ENCODE measurements at places on chromosomes 1 and 21. TPM values are rescaled to one million over a fixed set of nuclear protein-coding genes. Genes with fewer than 3 reads are reported as not detected.
A peak's percentile ranks its signal among the peaks of the same experiment; 100 is the strongest.

DNA sequence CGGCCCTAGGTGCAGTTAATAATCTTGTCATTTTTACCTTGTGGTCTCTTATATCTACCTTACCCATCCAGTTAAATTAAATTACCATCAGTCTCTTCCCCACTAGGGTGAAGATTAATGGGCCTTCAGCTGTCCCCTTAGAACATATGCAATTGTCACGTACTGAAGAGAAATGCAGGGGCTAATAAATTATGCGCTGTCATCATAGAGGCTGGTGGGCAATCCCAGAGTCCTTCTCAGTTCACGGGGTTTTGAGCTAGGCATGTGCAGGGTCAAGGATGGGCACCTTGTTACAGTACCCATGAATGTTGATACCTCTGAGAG lies 35.8 kb downstream of the HLX start:
- DNase-seq: no peak
- no peaks in the 10 kb centered on the region for H3K27me3 ChIP-seq
- H3K36me3 ChIP-seq: no peaks in the 10 kb centered on the region
- peaks cover 6% of the 10 kb centered on the region for H3K4me1 ChIP-seq
- no peak overlapping the region for H3K4me3 ChIP-seq

DNA sequence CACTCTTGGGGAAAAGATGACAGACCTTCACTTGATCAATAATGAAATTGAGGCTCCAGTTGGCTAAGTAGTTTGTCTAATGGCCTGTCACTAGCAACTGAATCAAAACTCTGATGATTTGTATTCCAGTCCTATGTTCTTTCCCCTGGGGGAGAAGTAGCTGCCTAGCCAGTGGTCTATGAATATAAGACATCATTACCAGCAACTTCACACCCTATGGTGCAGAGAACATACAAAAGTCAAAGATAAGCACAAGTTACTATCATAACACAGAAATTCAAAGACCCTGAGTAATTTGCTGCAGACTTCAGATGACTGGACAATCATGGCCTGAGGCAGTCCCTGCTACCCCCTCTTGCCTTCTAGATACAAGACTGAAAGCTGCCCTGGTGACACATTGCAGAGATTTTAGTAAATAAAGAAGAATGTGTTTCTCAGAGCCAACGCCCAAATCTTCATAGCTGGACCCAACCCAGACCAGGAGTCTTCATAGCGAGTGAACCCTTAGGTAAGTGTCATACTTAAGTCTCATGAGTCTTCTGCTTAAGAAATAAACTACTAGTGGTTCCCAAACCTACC lies 993 bp downstream of the PDZK1 start:
- peaks cover 23% of the 10 kb centered on the region for H3K27me3 ChIP-seq
- H3K4me1 ChIP-seq: peaks cover 4% of the 10 kb centered on the region
- H3K27ac ChIP-seq: no peak overlapping the region
- DNase-seq: no peak
- no peak overlapping the region for H3K4me3 ChIP-seq

DNA sequence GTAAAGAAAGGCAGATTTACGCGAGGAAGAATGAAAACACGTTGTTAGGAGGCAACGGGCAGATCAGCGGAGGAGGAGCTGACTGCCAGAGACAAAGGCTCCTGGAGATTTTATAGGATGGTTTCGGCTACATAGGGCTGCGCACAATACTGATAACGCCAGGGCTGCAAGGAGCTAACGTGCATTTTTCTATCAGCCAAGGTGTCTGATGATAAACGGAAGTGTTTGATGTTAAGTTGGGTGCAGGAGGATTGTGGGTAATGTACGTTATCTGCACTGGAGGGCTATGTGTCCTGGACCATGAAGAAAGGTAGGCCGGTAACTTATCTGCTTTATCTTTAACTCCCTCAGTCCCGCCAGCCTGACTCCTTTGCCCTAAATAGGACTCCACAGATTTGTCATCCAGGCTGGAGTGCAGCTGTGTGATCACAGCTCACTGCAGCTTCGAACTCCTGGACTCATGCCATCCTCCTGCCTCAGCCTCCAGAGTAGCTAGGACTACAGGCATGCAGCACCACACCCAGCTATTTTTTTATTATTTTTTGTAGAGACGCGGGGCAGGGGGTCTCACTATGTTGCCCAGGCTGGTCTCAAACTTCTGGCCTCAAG lies 29.6 kb downstream of the SETD4 start:
- H3K4me3 ChIP-seq: no peak overlapping the region
- peaks cover 5% of the 10 kb centered on the region for H3K4me1 ChIP-seq
- no peak for DNase-seq

The HMGN2 gene
- total RNA-seq: 579 TPM

DNA sequence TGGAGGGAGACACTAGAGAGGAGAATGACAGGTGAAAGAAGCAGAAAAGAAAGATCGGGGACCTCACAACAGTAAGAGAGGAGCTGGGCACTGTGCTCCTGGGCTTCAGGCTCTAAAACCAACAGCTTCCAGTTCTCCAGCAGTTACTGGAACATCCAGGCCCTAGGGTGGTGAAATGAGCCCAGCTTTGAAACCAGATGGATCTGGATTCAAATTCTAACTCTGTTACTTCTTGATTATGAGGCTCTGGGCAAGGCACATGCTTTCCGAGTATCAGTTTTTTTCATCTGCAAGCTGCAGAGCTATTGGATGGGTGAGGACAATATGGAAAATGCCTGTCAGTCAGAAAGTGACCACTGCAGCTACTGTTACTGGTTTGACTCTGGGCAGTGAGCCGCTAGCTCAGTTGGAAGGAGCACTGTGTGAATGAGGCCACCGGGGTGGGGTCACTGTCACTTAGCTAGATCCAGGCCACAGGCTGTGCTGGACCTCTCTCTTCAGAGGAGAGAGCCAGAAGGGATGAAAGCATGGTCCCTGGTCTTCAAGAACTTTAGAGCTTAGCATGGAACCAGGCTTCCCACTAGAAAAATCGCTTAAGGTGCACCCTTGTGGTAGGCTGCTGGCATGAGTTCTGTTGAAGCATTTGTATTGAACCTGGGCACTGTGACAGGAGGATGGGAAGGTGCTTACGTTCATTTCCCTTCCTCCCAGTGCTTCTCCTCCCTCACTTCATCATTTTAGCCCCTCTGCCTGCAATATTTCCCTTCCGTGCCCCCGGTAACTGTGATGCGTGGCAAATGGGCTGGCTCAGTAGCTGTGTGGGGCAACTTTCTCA lies 12.2 kb downstream of the PLEKHO1 start:
- peaks cover 3% of the 10 kb centered on the region for H3K27me3 ChIP-seq
- no peak overlapping the region for H3K27ac ChIP-seq
- no peak overlapping the region for H3K4me3 ChIP-seq
- peaks cover 32% of the 10 kb centered on the region for H3K36me3 ChIP-seq
- DNase-seq: no peak
- peaks cover 53% of the 10 kb centered on the region for H3K4me1 ChIP-seq

The ITGB2 gene
- total RNA-seq: 210 TPM

- H3K36me3 ChIP-seq: peaks cover 39% of the 10 kb centered on the region
- no peak for DNase-seq
- H3K27ac ChIP-seq: peak overlapping the region; percentile 60
- peaks cover 29% of the 10 kb centered on the region for H3K4me1 ChIP-seq
Observed at GRCh38 chr1:121483961-121484424, 299.2 kb downstream of the SRGAP2C start.

DNA sequence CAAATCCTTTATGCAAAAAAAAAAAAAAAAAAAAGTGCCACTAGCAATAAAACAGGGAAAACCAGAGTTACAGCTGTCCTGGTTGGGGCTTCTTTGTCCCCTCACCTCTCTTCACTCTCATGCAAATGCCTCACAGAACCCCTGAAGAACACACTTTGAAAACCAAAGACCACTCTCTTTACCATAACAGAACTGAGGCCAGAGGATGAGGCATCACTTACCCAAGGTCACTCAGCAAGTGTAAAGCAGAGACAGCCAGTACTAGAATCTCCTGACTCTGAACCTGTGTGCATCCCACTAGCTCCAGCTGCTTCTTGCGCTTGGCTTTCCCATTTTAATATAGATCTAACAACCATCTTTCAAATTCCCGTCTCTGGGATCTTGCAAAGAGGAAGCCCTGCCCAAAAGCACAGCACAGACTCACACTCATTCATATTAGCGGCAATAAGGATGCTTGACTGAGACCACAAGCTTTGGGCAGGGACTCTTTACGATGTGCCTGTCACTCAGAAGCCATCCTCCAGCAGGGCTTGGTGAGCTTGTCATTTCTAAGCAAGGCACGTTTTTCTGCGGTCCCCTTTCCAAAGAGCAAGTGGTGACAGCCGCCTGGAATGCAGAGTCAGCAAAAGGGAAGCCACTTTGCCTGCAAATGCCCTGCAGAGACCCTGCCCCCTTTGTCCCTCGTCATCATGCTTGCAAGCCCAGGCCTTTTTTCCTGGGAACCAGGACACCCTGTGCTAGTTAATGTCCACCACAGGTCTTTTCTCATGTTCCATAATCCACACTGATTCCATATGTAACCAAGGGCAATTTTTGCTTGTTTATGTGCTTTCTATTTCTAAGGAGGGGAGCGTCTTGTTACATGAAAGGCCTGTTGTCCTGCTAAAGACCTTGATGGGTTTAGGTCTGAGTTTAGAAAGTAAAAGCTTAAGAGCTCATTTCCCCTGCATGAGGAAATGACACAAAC lies 76.5 kb upstream of the NFIA start:
- no peak overlapping the region for H3K4me3 ChIP-seq
- H3K27ac ChIP-seq: no peak overlapping the region
- DNase-seq: no peak
- peaks cover 5% of the 10 kb centered on the region for H3K27me3 ChIP-seq

The MAEL gene
- not detected for total RNA-seq

DNA sequence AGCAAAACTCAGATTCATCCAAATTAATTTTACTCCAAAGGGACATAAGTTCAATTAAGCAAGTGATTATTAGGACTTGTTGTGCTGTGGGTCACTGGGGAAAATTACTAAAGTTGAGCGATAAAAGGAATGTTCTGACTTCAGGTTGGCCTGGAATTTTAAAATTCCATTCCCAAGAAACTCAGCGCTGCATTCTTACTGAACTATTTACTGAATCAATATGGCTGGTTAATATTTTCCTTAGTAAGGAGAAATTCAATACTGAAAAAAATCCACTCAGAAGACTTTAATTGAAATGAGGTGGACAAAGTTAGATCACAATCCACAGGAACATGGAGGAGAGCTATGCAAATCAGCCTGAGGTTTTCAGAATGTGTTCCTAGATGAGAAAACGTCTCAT lies 578.9 kb upstream of the NR5A2 start:
- no peak for DNase-seq
- H3K4me3 ChIP-seq: no peak overlapping the region
- no peaks in the 10 kb centered on the region for H3K4me1 ChIP-seq
- no peaks in the 10 kb centered on the region for H3K36me3 ChIP-seq
- H3K27me3 ChIP-seq: peaks cover 2% of the 10 kb centered on the region
- H3K27ac ChIP-seq: no peak overlapping the region

The ATP1A4 gene
- total RNA-seq: 0.55 TPM

- no peaks in the 10 kb centered on the region for H3K27me3 ChIP-seq
- H3K36me3 ChIP-seq: no peaks in the 10 kb centered on the region
- no peaks in the 10 kb centered on the region for H3K4me1 ChIP-seq
- H3K27ac ChIP-seq: no peak overlapping the region
Observed at GRCh38 chr1:29801003-29801402, 564.7 kb downstream of the PTPRU start.

DNA sequence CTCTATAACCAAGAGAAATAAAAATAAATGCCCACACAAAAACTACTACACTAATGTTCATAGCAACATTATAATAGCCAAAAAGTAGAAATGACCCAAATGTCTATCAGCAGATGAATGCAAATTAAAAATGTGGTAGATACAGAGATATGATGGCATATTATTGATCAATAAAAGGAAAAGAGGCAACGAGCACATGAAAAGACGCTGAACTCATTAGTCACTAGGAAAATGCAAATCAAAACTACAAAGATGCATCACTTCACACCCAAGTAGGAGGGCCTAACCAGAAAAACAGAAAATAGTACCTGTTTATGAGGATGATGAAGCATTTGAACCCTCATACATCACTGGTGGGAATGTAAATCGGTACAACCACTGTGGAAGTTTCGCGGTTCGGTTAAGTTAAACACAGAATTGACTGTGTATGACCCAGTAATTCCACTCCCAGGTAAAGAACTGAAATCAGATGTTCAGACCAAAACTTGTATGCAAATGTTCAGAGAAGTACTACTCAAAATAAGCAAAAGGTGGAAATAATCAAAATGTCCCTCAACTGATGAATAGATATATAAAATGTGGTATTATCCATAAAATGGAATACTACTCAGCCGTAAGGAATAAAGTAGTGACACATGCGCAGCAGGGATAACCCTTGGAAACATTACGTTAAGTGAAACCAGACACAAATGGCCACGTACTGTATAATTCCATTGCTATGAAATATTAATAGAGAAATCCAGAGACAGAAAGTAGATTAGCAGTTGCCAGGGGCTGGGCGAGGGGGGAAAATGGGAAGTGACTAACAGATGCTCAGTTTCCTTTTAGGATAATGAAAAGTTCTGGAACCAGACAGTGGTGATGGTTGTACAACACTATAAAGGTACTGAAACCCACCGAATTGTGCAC lies 3.1 kb downstream of the USP48 start:
- peak overlapping the region; percentile 98 for H3K27ac ChIP-seq
- peak overlapping the region; percentile 66 for H3K4me3 ChIP-seq
- H3K4me1 ChIP-seq: peaks cover 36% of the 10 kb centered on the region
- peaks cover 39% of the 10 kb centered on the region for H3K36me3 ChIP-seq

The MEX3A gene
- 1.6 TPM for total RNA-seq

The GOLPH3L gene
- 22.4 TPM for total RNA-seq

DNA sequence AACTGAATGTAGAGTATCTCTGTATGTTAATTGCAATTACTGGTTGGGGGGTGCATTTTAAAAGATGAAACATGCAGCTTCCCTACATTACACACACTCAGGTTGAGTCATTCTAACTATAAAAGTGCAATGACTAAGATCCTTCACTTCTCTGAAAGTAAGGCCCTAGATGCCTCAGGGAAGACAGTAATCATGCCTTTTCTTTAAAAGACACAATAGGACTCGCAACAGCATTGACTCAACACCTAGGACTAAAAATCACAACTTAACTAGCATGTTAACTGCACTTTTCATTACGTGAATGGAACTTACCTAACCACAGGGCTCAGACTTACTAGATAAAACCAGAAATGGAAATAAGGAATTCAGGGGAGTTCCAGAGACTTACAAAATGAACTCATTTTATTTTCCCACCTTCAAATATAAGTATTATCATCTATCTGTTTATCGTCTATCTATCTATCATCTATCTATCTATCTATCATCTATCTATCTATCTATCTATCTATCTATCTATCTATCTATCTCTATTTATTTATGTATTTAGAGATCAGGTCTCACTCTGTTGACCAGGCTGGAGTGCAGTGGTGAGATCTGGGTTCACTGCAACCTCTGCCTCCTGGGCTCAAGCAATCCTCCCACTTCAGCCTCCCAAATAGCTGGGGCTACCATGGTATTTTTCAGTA lies 47.8 kb downstream of the CHML start:
- peak overlapping the region; percentile 53 for H3K27ac ChIP-seq
- no peak for DNase-seq
- no peaks in the 10 kb centered on the region for H3K27me3 ChIP-seq
- peaks cover 20% of the 10 kb centered on the region for H3K4me1 ChIP-seq
- H3K4me3 ChIP-seq: no peak overlapping the region

All from activated T-helper 2 cell treated with anti-CD3 and anti-CD28 coated beads, Interferon-gamma antibody, Interleukin-2, Interleukin-4, amounts not matched to agents 10 μg/mL and 5 μg/mL and 100 μg/mL, durations not matched to agents 14 hours and 24 hours and 36 hours (primary cell).